ENCODE measurements at places on chromosomes 5 and 9.

DNA sequence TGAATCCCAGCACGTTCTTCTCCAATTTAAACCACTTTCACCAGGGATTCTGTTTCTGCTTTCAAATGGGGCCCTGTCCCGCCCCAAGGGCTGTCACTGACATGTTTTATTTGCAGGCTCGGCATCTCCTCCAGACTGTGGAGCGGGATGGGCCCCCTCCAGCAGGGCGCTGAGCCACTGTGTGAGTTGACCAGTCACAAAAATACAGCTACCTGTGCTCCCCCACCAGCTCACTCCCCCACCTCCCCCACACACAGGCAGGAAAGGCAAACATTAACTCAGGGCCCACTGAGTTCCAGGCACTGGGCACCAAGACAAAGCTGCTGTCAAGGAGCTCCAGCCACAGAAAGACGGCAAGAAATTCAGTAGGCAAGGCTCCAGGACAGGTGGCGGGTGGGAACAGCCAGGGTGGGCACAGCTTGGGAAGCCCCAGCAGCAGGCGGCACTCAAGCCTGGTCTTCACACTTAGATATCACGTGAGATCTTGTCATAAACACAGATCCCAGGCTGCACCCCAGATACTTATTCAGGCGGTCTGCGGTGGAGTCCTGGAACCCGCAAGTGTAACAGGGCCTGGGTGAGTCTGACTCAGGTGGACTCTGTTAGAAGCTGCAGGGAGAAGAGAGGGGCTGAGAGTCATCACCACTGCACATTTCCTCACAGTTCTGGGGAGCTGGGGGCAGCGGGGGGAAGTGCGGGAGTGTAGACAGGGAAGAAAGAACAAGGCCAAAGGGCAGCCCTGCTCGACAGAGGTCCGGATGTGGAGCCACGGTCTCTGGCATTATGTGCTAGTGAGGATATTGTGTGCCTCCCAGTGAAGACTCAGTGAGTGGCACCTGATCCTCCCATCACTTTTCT, 44.7 kb downstream of the OR2V1 start:
- DNase-seq: no peak

DNA sequence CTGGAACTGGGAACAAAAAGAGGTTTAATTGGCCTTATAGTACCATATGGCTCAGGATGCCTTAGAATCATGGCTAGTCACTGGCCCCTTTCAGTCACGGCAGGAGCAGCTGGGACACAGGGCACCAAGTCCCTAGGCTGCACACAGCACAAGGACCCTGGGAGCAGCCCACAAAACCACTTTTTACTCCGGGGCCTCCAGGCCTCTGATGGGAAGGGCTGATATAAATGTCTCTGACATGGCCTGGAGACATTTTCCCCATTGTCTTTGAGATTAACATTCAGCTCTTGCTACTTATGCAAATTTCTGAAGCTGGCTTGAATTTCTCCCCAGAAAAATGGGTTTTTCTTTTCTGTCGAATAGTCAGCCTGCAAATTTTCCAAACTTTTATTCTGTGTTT, 1026.4 kb upstream of the COX7C start:
- no peak for DNase-seq

DNA sequence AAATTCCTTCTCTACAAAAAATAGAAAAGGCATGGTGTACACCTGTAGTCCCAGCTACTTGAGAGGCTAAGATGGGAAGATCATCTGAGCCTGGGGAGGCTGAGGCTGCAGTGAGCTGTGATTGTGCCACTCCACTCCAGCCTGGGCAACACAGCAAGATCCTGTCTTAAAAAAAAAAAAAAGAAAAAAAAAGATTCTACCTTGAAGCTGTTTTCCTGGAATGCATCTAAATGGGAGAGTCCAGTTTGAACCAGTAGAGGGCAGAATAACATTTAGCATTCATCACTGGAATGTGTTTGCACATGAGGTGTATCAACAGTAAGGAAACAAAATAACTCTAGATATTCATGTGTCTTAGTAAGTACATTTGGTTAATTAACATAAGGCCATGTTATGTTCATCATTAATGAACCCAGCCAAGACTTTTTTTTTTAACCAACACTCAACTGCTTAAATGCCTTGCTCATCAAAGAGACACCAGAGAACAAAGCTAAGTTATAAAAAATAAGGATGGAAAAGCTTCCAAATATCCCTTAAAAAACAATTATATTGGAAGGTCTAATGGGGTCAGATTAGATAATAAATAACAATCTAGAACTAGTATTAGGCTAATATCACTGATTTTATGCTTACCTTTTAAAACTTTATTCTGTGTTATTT, 16.1 kb downstream of the IFNE start:
- no peak for DNase-seq

- DNase-seq: no peak
These were observed 140.1 kb downstream of the TLE4 start for GRCh38 chr9:79711874-79712273.

DNA sequence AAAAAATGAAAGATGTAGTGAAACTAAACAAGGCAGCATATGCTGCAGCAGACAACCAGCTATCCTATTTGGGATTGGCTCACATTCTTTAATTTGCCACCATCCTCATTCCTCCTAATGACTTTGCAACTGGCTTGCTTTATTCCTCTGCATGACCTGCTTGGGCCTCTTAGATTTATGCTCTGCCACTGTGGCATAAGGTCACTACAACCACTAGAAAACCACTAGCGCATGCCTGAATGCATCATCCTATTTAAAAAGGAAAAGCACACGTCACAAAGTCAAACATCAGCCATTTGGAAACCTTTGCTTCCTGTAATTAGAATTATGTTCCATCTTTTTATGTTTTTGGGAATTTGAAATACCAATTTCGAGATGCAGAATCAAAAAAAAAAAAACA, 40.8 kb upstream of the CCDC152 start:
- no peak for DNase-seq

- DNase-seq: no peak
These were observed 34.2 kb upstream of the GRPEL2 start for GRCh38 chr5:149310947-149311658.

GRCh38 chr9:83964973-83965349, 15.1 kb downstream of the HNRNPK start:
- DNase-seq: no peak

DNA sequence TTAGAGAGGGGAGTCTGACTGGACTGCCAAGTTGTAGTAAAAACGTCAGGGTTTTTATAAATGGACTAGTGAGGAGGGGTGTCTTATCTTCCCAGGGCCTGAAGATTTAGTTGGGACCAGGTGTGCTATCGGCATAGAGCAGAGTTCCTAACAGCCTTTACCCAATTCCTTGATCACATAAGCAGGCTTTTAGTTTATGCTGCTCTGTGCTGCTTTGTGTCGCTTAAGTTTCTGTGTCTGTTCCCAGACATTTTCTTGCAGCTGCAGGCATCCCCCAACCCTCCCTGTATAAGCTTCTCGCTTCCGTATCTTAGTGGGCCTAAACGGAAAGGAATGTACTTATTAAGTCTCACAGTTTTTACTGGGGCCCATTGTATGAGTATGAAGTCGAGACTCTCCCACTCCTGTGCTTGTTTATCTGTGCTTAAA, 2.6 kb upstream of the SMC5 start:
- DNase-seq: no peak

DNA sequence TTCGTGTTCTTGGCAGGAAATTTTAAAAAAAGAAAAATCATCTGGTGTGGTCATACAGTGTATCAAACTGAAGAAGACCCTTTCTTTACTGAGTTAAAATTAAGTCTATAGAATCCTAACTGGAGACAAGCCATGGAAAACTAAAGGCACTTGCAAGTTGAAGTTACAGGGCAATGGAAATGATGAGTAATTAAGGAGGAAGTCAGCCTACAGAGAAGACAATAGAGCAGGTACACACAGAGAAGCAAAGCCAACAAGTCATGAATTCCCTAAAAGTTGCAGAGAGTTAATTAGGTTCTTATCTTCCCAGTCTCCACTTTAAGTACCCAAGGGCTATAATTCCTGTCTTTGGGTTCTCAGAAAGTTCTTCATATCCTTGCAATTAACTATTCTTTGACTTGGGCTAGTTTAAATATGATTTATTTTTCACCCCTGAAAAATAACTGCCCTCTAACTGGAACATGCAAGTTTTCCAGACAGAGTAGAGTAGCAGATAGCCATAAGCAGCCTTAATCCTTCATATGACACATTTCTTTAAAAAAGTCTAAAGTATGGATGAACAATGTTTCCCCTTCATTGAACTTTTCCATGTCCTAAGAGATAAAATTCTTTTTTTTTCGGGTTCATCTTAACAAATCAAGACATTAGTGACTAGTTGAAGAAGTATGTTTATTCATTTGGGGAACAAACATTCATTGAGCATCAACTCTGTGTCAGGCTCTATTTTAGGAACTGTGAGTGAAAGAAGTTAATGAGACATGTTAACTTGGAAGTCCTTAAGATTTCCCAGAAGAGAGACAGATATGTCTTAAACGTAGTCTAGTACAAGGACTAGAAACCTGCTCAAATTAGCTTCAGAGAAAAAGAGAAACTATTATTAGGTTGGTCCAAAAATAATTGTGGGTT, 5.2 kb upstream of the ITGA2 start:
- no peak for DNase-seq

GRCh38 chr9:70488793-70489105, 74.3 kb upstream of the KLF9 start:
- no peak for DNase-seq

- DNase-seq: no peak
These were observed 26.7 kb upstream of the RICTOR start for GRCh38 chr5:39100851-39101396.

DNA sequence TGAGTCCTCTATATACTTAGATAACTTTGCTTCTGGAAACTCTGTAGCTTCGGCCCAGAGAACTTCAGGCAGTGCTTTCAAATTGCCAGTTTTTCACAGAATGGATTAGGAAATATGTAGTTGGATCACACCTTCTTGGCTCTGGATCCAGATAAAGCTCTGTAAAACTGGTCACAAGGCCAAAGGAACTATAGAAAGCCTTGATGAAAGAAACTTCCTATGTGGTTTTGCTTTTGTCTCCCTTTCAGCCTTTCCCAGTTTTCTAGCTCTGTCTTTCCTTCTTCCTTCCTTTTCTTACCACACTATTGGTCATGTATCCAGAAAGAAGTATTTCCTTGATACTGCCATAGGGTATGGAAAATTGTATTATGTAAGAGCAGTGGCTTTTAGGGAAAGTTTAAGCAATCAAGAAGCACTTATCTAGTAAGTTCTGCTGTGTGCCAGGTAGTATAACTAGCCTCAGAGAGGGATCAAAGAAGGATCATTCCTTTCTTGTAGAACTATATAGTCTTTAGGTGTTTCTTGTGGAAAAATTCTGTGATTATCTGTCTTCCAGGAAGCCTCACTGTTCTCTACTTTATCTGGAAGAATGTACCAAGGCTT, 6.3 kb downstream of the GPR21 start:
- DNase-seq: no peak

GRCh38 chr5:531749-532315, 7.6 kb upstream of the SLC9A3 start:
- no peak for DNase-seq

- no peak for DNase-seq
These were observed 29.4 kb downstream of the ZCCHC7 start for GRCh38 chr9:37149666-37150308.

DNA sequence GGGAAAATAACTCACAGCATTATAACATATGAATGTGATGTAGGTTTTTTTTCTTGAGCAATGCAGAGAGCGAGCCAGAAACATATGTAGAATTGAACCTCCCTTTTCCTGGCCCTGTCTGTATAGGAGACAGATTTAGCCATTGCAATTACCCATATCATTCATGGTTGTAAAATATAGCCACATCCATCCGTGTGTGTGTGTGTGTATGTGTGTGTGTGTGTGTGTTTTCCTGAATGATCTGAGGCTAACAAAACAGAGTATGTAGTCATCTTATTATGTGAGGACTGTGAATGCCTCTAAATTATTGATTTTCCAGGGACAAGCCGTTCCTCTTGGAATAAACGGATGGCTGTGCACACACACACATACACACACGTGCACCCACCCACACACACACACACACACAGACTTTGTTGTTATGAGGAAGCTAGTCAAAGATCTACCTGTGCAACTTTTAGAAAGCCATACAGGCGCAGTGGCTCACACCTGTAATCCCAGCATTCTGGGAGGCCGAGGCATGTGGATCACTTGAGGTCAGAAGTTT, 11.7 kb upstream of the DENND1A start:
- no peak for DNase-seq

GRCh38 chr5:1897816-1898450, 15.2 kb upstream of the IRX4 start:
- no peak for DNase-seq

DNA sequence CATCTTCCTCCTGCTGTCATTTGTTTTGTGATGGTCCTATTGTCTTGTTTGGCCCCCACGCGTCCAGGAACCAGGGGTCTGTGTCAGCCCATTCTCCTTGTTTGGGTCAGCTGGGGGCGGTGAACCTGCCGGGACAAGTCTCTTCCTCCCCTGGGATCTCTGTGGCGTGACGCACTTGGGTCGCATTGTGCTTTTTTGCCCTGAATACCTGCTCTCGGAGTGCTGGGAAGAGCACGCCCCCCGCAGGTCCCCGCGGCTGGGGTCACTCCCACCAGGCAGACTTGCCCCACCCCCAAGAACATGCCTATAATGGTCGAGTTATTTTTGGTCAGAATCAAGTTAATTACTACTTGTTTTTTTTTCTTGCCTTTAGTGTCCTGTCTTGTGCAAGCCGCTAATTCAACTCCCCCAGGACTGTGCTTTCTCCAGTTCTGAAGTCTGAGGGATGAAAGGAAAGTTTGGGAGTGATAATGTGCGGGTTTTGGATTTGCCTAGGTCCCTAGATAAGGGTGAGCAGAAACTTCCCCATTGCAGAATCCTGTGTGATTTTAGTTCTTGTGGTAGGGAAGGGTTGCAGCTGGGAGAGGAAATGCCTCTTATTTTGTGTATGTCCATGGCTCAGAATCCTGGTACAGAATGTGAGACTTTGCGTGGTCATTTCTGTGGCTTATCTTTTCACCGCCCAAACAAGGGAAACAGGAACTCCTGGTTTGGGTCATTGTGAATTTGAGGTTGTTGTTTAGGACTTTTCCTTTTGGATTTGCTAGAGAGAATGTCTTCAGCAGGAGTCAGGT, 789 bp downstream of the ACER2 start:
- no peak for DNase-seq

GRCh38 chr5:20166456-20166855, 178.5 kb upstream of the CDH18 start:
- DNase-seq: no peak

DNA sequence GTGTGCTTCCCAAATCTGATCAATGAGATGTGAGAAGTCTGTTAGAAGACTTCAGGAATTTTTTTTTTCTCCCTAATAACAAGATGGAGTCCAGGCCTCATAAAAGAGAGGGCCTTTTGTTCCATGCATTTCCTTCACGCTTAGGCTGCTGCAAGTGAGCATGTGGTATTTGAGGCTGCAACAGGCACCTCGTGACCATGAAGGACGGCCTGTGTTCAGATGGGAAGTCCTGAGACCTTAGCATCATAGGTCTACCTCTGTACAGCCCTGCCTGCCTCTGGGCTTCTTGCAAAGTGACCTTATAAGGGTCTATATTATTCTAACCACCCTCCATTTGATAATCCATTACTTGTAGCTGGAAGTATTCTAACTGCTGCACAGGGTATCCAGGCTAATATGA, 86.6 kb downstream of the BOD1 start:
- DNase-seq: no peak

Data from NCI-H1092 (cell line).